Left renal cortex interstitium (tissue), 4 donors: ENCODE measurements at places on chromosomes 7 and 10.

GRCh38 chr7:55590517-55591281, 18.4 kb upstream of the VOPP1 start:
- no peak for DNase-seq

- no peak for DNase-seq
These were observed 1288.5 kb upstream of the AUTS2 start for GRCh38 chr7:68309806-68310205.

DNA sequence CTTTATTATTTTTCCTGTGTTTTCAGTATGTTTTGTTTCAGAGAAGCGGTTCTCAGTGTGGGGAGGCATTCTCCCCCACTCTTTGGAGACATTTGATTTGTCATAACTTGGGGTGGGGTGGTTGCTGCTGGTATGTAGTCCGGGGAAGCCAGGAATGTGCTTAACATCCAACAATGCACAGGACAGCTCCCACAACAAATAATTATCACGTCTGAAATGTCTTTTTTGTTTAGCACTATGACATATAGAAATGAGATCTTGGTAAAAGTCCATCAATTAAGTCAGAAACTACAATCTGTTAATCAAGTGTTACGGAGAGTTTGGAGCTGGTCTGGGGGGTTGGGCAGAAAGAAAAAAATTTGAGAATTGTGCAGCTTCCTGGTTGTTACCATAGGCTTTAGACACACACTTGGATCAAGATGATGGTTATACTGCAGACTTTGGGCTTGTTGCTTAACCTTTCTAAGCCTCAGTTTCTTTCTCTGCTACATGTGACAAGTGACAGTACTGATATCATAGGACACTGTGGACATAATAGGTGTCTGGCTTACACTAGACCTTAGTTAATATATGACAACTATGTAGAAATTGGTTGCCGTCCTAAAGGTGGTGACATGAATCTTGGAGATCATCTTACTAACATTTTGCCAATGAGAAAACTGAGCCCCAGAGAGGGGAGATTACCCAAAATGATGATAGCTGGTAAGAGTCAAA, 113.7 kb downstream of the LRMDA start:
- no peak for DNase-seq

- DNase-seq = no peak
These were observed 430.8 kb downstream of the PLXNA4 start for GRCh38 chr7:132145466-132145865.

DNA sequence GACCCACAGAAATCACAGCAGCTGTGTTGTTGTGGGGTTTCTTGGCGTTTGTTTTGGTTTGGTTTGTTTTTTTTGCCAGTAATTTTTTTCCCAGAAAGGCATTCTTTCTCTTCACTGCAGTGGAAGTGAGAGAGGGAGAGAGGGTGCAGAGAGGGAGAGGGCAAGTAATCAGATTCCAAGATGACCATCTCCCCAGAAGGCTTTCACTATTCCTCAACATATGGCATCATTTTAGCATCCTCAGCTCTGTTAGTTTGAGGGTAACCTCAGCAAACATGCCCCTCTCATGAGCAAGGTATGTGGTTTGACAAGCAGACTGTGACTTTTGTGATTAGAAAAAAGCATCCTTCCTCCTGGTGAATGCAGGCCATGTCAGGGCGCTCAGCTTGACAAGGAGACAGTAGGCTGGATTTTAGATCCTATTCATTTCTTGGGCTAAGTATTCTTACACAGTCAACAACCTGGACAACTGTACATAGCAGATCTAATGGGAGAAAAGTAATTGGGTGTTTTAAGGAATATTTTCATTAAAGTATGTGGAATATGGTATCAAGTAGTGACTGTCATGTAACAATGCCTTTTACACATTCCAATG, 86.3 kb upstream of the PIK3CG start:
- DNase-seq = no peak

DNA sequence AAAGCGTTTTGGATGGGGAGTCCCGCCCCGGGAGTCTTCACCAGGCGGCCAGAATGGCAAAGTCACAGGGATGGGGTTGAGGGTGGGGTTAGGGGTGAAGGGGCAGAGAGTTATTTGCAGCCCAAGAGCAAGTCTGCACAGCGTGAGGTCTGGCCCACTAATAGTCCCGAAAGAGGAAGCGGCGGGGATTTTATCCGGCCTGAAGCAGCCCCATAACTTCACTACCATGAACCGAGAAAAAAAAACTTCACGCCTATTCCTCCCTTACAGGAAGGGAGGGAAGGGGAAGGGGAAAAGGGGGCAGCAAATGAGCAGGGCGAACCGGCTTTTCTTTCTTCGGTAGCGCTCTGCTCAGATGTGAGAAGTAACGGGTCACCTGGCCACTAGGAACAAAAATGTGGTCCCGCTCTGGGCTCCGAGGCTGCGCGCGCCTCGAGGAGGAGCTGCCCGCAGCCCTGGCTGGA, 712 bp downstream of the ITPRIP start:
- DNase-seq = peak; percentile 48

DNA sequence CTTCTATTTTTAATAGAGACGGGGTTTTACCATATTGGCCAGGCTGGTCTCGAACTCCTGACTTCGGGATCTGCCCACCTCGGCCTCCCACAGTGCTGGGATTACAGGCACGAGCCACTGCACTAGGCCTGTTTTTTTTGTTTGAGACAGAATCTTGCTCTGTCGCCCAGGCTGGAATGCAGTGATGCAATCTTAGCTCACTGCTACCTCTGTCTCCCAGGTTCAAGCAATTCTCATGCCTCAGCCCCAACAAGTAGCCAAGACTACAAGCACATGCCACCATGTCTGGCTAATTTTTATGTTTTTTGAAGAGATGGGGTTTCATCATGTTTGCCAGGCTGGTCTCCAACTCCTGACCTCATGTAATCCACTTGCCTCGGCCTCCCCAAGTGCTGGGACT, 73.7 kb downstream of the TYW1B start:
- DNase-seq = no peak

DNA sequence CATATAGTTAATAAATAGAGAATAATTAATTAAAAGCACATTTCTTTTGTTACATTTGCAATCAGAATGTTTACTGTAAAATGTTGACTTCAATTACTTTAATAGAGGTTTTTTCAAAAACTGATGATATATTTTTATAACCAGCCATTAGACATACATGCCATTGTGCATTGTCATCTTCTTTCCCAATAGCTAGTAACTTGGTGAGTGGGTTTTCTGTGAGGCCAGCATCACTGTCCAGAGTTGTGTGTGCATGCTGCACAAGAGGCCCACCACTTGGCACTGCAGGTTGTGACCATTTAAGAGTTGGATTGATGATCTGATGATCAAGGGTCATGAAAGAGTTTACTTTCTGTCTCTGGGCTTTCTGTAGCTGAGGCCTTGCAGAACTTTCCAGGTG, 46.5 kb downstream of the TFEC start:
- DNase-seq = no peak

- no peak for DNase-seq
These were observed 609.6 kb downstream of the PARD3 start for GRCh38 chr10:34205452-34205851.
